ENCODE measurements at places on chromosomes 11 and 22.

DNA sequence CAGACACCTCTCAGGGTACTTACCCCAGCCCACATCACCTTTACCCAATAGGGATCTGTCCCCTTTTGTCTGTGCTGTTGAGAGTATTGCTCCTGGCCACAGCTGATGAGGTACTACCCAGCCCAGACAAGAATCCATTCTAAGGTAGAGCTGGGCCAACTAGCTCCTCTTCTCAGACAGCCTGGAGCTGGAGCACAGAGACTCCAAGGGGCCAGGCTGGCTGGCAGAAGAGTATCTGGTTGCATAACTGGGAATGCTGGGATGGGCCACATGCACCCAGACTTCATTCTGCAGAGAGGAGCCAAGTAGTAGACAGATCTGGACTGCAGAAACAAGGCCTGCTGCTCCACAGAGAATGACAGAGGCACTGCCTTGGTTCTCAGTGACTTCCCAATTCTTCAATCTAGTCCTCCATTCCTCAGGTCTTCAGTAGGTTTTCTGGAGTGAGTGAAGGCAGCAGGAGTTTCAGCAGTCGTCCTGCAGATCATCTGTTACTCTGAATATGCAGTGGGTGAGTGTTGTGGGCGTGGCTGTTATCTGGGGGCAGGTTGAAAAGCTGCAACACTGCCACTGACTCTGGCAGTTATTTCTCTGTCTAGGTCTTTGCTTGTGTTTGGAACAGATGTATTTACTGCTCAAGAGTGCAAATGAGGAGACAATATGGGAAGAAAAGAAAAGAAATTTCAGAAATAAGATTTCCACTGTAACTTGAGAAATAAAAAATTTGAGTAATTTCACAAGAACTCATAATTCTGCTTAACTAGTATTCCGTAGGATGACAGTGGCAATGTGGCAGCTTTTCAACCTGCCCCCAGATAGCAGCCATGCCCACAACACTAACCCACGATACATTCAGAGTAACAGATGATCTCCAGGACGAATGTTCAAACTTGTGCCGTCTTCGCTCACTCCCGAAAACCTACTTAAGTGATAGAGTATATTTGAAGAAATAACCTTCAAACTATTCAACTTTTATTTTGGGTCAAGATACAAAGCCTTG is 34.9 kb downstream of the MAPK1 start:
- no peak for DNase-seq

DNA sequence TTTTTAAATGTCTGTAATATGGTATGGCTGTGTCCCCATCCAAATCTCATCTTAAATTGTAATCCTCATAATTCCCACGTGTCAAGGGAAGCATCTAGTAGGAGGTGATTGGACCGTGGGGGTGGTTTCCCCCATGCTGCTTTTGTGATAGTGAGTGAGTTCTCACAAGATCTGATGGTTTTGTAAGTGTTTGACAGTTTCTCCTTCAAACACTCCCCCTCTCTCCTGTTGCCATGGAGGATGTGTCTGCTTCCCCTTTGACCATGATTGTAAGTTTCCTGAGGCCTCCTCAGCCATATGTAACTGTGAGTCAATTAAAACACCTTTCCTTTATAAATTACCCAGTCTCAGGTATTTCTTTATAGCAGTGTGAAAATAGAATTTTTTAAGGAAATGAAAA is 31.1 kb upstream of the CD44 start:
- DNase-seq = no peak

DNA sequence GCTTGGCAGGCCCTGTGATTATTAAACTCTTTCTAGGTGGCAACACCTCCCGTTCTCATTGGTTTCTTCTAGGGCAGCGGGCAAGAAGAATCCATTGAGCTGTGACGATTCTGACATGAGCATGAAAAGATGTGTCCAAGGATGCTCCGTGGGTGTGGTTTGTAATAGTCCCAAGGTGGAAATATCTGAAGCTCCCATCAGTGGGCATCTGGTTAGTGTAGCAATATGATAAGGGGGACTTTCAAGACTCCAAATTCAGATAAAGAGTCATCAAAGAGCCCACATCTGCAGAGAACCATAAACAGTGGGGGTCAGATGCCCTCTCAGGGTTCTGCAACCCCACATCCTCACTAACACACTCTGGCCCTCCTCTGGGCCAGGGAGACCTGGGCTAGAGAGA is 42.6 kb downstream of the TST start:
- no peak for DNase-seq

DNA sequence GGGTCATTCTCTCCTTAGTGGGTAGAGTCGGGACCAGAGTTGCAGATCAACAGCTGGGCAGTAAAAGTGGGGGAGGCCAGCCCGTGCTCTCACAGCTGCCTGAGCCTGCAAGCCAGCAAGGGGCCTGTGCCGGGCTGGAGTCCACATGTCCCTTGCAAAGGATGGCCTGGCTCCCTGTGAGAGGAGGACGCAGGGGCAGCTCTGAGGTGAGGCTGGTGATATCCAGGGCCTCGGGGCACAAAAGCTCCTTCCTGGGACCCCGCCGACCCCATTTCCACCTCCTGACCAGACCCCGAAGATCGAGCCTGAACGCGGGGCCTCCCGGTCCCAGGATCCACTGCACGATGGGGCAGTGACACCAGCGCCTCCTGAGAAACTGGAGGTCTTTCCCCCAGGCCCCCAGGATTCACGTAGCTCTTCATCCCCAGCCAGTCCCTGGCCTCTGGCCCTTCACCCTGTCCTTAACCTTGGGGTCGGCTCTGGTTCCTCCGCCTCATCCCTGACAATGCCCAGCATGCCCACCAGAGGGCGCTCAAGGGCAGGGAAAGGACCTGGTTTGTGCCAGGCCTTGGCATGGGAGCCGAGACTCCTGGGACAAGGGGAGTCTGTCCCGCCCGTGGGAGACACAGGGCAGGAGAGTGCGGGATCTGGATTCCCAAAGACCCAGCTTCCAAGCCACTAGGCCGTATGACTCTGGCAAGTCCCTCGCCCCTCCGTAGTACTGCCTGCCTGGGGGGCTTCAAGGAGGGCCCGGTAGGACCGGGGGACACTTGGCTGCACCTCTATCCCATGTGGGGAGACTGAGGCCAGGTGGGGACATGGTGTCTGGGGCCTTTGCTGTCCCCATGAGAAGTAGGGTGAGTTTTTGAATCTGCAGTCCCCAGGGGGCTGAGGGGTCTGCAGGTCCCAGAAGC is 17.8 kb upstream of the WNT7B start:
- DNase-seq = peak; percentile 70

- DNase-seq = no peak
These were observed 990.5 kb downstream of the OPCML start for GRCh38 chr11:132541794-132542193.
